Upper lobe of left lung (tissue), 6 donors: ENCODE measurements at places on chromosomes 2 and 18. TPM values are rescaled to one million over a fixed set of nuclear protein-coding genes. Genes with fewer than 3 reads are reported as not detected.
A peak's percentile ranks its signal among the peaks of the same experiment; 100 is the strongest.

DNA sequence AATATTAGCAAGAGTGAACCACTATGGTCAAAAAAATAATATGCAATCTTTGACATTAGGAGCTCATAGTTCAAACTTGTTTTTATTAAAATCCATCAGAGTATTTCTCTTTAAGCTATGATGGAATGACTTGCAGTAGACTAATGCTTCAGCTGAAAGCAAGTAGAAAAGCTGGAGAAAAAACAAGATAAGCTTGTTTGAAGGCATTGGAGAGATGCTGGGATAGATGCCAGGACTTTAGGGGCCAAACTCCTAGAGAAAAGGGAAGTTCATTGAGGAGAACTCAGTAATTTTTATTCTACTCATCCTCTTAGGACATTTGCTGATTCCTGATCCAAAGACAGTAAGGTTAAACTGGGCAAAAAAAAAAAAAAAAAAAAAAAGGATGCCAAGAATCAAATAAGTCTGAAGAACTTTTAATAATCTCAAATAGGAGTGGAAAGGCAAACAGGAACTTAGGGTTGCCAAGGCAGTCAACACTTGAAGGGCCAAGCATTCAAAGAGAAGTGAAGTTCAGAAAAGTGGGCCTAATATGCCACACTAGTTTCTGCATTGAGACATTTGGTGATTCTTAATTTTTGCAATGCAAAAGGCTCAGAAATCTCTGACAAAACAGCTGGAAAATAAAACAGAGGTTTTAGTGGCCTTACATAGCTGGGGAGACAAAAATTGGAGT is 19.7 kb upstream of the AFF3 start:
- no peak for DNase-seq

DNA sequence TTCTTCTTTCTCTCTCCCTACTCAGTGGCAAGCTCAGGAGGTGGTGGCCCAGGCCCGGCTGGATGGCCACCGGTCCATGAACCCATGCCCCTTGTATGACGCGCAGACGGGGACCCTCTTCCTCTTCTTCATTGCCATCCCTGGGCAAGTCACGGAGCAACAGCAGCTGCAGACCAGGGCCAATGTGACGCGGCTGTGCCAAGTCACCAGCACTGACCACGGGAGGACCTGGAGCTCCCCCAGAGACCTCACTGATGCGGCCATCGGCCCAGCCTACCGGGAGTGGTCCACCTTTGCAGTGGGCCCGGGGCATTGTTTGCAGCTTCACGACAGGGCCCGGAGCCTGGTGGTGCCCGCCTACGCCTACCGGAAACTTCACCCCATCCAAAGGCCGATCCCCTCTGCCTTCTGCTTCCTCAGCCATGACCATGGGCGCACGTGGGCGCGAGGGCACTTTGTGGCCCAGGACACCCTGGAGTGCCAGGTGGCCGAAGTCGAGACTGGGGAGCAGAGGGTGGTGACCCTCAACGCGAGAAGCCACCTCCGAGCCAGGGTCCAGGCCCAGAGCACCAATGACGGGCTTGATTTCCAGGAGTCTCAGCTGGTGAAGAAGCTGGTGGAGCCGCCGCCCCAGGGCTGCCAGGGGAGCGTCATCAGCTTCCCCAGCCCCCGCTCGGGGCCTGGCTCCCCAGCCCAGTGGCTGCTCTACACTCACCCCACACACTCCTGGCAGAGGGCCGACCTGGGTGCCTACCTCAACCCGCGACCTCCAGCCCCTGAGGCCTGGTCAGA is 1.8 kb downstream of the NEU2 start:
- DNase-seq: peak; percentile 72

GRCh38 chr2:241776336-241777169 is at the start of gene GAL3ST2:
Gene GAL3ST2 (plus strand): TSS chr2:241776822. CDS start chr2:241776956, 134 bp downstream.
- peak; percentile 79 for DNase-seq

DNA sequence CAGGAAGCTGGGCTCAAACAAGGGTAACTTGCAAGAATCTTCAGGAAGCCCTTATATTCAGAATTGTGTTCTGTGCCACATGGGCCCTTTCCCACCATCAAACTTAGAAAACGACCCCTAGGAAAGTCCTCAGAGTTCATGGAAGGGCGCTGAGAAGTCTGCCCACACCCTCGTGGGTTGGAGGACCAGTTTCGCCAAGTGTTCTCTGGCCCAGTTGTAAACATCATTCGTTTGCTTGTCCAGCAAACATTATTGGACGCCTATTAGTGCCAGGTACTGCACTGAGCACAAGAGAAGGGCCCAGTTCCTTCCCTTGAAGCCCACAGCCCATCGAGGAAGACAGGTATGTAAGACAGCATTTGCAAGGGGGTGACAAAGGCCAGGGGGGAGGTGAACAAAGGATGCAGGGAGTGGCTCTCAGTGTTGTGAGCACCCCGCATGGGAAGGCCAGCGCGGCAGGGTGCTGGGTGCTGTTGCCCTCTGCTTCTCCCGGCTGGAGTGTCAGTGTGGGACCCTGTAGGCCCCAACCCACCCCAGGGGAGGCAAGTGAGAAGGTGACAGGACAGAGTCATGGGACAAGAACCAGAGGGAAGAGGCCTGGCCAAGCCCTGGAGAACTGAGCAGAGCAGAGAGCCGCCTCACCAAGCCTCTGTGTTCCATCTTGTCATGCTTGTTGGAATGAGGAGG is 60.2 kb upstream of the ALPP start:
- no peak for DNase-seq

GRCh38 chr2:159349674-159350299 is 63.3 kb upstream of the WDSUB1 start:
- DNase-seq: no peak

DNA sequence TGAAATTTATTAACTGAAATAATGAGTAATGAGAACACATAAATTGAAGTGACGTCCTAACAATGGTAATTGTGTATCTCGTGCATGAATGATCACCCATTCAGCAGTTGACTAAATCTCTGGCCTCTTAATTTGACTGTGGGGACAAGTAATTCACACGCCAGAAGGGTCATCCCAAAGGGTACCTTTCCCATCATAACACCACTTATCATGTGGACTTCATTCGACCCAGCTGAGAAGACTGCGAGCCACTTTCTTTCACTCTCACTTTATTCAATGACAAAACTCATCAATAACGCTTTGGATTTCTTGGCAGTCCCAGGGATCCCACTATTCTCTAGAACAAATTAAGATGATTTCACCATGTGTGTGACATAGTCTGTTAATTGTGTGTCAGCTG is 62.7 kb upstream of the LYPD1 start:
- DNase-seq: no peak

DNA sequence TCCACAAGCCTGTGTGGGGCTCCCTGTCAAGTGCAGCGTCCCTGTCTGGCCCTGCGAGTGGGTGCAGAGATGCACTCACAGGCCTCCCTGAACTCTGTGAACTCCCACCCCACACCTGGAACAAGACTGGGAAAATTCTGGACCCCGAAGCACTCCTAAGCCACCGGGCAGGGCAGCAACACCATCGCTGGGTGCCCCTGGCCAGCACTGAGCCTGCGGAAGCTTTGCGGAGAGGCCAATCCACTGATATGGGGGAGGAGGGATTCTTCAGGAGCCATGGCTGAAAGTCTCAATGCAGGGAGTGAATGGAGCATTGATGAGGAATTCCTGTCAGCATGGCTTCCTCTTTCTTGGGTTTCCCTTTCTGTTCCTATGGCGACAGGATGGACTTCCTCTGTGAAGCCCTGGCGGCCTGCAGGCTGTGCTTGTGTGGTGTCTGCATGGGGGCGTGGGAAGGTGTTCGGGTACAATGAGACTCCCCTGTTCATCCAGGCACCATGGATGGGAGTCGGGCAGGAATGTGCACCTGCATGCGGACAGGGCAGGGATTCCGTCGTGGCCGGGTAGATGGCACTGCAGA is 15.1 kb downstream of the TRIB2 start:
- DNase-seq: no peak

GRCh38 chr18:29104227-29104626 is 927.3 kb upstream of the CDH2 start:
- no peak for DNase-seq

DNA sequence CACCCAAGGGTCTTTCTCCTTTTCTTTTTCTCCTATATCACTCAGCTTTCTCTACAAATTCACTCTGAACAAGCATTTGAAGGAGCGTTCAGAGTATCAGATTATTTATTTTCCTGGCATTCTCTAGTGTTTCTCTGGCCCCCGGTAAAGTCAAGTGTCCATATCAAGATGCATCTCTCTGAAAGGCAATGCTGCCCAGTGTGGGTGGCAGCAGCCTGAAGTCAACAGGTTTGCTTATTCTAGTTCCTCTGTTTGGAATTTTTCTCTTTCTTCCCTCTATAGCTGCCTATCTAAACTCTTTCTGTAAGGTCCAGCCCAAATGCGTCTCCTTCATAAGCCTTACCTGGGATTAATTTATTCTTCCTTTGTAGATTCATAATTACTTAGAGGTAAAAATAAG is 526.2 kb upstream of the TNP1 start:
- no peak for DNase-seq

DNA sequence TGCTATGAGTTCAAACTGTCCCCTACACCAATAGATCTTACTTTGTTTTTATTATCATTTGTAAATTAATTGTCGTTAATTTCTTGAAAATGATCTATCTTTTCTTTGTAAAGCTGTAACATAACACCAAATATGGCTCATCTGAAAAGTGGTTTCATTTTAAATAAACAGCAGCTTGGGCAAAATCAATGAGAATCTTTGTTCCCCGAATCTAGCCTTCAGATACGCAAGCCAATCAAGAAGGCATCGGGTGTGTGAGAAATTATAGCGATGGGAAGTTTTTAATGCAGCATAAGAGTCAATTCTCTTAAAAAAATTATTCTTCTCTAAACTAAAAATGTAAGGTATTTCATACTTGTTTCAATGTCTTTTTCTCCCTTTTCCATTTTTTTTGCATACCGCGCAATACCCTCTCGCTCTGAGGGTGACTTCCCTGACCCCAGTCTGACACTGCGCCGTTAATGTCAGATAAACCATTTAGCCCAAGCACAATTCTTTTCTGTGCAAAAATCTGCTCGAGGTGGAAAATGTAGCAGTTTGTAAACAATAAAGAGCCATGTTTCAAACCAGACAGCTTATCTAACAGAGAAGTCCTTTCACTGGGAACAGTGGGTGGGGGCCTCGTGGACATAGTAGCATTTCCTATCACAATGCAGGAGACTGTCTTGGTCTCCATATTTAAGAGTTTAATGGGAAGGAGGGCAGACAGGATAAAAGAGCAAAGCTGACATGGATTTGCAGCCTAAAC is 129.4 kb downstream of the TCF4 start:
- DNase-seq: no peak

Gene HOXD8
- total RNA-seq: 0.78 TPM

Gene FARSB
- total RNA-seq: 9.3 TPM

Gene CDH2
- 0.83 TPM for total RNA-seq

Gene CD8A
- 4.7 TPM for total RNA-seq

Gene CYP1B1
- total RNA-seq: 53.0 TPM

Gene STON1
- total RNA-seq: 18.9 TPM

Gene PIEZO2
- total RNA-seq: 20.1 TPM

Gene ACTG2
- total RNA-seq: 34.7 TPM
